ENCODE measurements at places on chromosomes 12 and 14.

DNA sequence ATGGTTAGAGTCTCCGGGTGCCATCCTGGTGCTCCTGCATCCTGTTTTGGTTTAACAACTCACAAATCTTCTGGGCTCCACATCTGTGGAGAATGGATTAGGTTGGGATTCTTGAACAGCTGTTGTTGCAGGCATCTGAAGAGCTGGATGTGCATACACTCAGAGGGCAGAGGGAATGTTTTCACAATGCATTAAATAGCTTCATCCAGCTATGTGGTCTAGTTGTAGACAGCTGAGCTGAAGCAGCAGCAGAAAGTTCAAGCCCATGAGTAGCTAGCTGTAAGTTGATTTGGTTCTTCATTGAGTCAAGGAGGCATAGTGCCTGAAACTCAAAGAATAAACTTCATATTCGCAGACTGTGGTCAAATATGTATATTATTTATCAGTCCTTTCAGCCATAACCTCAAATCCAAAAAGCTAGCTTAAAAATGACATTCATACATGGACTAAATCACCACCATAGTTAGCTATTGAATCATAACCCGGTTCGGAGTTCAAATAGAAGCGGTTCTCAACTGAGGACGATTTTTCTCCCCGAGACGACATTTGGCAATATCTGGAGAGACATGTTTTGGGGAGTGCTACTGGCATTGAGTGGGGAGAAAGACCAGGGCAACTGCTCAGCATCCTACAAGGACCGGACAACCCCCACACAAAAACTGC, 858 bp upstream of the ANKRD13A start:
- DNase-seq = no peak

DNA sequence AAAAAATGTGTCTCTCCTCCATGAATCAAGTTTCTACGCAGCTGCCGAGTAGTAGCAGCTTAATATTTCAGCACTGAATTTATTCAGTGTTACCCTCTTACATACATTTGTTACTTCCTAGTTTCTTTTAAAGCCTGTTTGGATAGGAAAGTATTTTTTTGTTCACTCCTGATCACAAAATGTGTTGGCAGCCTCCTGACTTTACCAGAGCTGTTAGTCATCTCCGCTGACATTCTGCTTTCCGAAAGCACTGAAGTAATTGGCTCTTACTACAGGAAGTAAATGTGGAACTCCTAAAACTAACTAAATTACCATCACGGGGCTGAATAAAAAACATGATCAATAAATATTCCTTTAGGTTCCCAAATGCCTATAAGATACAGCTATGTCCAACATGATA, 225.5 kb downstream of the EPS8 start:
- DNase-seq = peak; percentile 70

- DNase-seq = peak; percentile 49
Observed at GRCh38 chr12:47156167-47156736, 76.5 kb upstream of the AMIGO2 start.

DNA sequence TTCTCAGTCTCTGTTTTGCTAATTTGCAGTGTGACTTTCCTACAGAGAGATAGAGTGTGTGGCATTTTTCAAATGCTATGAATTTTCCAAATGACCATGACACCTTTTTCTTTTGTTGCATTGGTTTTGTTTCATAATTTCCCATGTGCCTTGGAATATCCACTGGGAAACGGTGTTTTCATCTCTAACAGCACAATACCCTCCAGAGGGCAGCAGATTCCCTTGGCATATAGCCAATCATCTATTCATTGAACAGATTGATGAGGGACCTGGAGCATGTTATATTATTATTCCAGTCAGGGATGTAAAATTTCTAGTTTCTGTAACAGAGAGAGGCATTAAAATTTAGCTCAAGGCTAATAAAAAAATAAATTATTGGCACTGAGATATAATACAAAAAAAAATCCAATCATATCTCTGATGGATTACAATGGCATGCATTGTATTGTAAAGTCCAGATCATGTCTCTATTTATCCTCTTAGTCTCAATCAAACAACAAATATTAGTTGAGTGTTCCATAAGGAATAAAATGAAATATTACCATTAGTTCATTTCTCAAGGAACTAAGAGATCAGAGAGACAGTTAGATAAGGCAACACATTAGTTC, 29.6 kb upstream of the NTN4 start:
- DNase-seq = peak; percentile 75

GRCh38 chr12:85796001-85796400, 40.2 kb downstream of the RASSF9 start:
- no peak for DNase-seq

- DNase-seq = peak; percentile 84
Observed at GRCh38 chr12:19018302-19018970, 111.1 kb upstream of the PLEKHA5 start.

DNA sequence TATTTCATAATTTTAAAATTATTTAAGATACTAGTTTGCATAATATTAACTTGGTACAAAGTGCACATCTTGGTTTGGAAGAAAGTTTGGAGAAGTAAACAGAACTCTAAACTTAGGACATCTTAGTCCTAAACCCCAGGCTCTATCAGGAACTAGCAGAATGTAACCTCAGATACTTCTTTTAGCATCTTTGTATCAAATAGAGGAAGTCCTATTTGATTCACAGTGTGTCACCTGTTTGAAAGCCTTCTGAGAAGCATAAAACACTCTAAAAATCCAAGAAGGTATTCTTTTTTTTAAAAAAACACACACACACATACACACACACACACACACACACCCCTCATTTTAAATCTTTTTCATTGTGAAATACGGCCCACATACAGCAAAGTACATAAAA, 12.0 kb upstream of the RNU6-7 start:
- no peak for DNase-seq

- DNase-seq = no peak
Observed at GRCh38 chr14:28163233-28163632, 603.4 kb upstream of the FOXG1 start.

GRCh38 chr12:50840809-50841487, 1.8 kb upstream of the TMPRSS12 start:
- no peak for DNase-seq

GRCh38 chr14:71855399-71856036, 76.7 kb upstream of the RGS6 start:
- DNase-seq = peak; percentile 84

DNA sequence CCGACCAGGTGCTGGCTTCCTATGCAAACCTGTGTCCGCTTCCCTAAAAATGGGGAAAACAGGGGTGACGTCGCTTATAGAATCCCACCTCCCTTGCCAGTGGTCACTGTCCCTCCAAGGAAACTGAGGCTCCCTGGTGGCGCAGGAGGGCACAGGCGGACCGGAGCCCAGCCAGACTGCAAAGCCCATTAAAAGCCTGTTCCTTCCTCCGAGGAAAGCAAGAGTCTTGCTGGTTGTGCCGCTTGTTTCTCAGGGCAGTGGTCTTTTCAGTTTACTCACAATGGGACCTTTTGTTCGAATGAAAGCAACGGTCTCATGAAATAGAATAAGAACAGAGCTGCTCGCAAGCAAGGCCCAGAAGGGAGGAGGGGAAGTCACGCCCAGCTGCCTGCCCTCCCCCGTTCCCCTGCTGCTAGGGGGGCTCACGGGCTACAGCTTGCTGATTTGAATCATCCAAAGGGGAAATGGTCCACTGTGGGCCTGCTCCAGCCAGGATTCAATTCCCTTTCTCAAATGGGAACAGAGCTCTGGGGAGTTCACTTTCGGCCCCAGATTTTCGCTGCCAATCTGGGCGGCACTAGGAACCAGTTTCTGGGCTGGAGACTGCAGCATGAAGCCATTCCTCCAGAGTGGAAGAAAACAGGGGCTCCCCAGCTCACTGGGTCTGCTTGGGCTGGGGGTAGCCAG, 4.6 kb upstream of the SELPLG start:
- peak; percentile 62 for DNase-seq

- no peak for DNase-seq
Observed at GRCh38 chr14:35298351-35298750, 6.2 kb downstream of the PSMA6 start.

GRCh38 chr12:41473441-41473840, 285.3 kb downstream of the PDZRN4 start:
- no peak for DNase-seq

- peak; percentile 82 for DNase-seq
Observed at GRCh38 chr12:124321040-124321481, 26.2 kb downstream of the RFLNA start.

DNA sequence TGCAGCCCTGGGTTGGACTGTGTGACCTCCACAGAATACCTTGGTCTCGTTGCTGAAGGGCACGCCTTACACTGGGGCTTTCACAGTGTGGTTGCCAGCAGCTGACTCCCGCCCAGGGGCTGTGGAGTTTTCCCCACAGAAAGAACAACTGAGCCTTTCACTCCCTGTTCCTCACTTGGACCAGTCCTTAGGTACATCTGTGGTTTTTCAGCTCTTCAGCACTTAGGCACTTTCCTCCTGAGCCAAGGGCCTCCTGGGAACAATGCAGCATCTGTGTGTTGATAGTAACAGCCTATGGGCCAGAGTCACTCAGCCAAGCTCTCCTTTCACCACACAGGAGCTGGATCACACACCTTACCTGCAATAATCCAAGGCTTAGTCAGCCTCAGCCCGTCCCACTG, 25.0 kb downstream of the ERP27 start:
- DNase-seq = peak; percentile 33

GRCh38 chr14:64549791-64550620, at the start of gene PPP1R36:
PPP1R36 (plus strand) TSS chr14:64549961; CDS start chr14:64549998, 37 bp downstream.
- peak; percentile 60 for DNase-seq

DNA sequence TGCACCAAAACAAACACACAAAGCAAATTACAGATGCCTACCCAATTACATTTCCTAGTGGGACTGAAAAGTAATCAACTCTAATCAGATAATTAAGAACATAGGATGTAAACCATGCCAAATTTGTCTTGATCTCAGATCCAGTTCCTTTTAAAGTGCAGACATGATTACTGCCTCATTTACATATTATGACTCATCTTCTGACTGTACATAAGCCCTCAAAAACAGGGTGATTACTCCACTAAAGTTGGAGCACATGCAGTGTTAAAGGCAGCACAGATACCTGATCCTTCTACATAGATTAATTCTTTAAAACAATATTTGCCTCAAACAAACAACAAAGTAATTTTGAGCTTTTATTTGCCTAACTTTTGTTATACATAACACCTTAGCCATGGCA, 337.2 kb downstream of the RPS29 start:
- DNase-seq = peak; percentile 58

DNA sequence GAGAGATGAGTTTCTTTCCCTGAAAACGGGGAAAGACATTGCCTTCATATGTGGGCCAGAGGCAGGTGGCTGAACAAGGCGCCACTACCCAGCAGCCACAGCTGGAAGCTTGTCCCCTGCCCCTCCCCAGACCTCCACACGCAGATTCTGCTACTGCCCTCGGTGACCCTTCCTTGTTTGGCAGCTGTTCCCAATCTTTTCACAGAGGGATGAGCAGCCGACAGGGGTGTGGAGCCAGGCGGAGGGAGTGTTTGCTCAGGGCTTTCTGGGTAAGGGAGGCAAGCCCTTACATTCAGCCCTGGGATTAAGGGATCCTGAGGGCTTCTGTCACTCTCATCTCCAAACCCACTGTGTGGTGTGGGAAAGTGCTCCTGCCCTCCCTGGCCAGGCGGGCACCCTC, 4.5 kb upstream of the KRT4 start:
- DNase-seq = no peak

- no peak for DNase-seq
Observed at GRCh38 chr14:84856751-84857534, 673.0 kb upstream of the FLRT2 start.

DNA sequence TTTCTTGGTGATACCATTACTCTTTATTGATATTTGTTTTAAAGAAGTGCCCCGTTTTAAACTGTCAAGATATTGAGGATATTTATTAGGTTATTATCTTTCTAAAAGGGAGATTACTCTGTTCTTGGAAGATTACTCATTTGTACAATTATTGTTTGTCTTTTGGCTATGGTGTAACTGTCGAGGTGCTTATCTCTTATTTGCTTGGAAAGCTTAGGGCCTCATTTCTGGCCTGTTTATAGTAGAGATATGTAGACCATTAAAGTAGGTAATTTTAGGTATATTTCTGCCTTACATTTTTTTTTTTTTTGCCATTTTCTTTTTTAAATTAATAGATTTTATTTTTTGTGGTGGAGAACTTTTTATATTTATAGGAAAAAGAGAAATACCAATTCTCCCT, 74.2 kb downstream of the KTN1 start:
- no peak for DNase-seq

DNA sequence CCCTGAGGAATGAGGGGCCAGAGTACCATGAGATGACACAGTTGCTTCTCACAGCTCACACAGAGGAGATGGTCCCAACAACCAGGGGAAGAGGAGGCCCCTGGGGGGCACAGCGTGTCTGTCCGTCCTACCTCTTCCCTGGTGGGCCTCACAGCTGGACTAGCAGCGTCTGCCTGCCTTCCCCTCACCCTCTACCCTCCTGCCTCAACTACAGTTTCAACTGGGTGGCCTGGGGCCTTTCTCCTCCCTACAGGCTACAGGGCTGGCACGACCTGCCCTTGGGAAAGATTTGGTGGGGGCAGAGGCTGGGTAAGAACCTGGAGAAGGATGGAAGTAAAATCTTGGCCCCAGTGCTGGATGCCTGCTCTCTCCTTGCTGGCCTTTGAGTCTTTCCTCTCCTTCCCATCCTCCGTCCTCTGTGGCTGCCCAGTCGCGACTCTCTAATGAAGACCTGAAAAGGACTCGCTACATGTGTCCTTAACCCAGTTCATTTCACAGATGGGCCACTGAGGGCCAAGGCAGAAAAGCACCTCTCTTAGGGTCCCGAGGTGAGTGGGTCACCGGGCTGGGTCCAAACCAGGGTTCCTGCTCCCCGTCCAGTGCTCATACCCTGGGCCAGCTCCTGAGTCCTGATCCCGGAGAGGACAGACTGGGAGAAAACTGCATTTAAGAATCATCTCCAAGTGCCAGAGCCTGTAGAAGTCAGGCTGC, 232.5 kb downstream of the BCL11B start:
- DNase-seq = no peak

- DNase-seq = no peak
Observed at GRCh38 chr14:86787717-86788116, 1205.3 kb downstream of the GALC start.

GRCh38 chr12:52659951-52660350, 7.9 kb upstream of the KRT2 start:
- no peak for DNase-seq

DNA sequence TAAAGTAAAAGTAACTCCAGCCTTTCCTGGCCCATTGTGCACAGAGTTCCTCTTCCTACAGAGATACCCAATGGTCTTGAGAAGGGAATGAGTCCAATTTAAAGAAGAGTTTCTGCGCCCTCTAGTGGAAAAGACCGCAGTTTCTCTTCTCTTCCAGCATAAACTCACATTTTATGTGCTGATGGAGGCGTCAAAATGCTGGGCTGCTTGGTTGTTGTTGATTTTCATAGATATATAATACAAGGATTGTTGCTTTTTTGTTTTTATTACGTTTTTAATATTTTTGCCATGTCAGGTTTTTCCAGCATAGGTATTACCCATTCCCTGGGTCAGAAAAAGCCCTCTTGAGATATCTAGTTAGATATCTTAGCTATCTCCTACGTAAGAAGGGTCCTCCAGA, 356.9 kb upstream of the STXBP6 start:
- DNase-seq = peak; percentile 62
